ENCODE measurements at places on chromosomes 16 and 17. TPM values are rescaled to one million over a fixed set of nuclear protein-coding genes. Genes with fewer than 3 reads are reported as not detected.

The KRTAP2-2 gene
- total RNA-seq = not detected

The ZMYND15 gene
- 7.3 TPM for total RNA-seq

DNA sequence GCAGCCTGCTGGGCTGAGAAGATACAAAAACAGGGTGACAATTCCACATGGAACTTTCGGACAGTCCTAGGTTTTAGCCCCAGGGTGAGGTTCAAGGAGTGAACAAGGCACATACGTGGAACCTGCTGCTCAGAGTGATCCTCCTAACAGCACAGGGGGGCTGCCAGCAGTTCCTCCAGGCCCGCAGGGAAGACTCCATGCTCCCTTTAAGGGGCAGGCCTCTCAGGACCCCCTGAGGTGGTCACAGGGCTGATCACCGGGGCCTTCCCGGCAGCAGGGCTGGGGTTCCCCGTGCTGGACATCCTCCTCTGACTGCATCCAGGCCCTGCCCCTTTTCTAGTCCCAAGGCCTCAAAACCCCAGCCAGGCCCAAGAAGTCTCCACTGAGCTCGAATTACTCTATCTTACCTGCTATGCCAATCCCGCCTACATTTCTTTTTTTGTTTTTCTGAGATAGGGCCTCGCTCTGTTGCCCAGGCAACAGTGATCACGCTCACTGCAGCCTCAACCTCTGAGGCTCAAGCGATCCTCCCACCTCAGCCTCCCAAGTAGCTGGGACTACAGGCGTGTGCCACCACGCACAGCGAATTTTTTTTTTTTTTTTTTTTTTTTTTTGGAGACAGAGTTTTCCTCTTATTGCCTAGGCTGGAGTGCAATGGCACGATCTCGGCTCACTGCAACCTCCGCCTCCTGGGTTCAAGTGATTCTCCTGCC is 10.4 kb downstream of the CANT1 start:
- H3K4me1 ChIP-seq = peaks cover 33% of the 10 kb centered on the region
- no peak for DNase-seq
- H3K27ac ChIP-seq = peak overlapping the region; percentile 52
- H3K4me3 ChIP-seq = no peak overlapping the region
- H3K27me3 ChIP-seq = no peaks in the 10 kb centered on the region

DNA sequence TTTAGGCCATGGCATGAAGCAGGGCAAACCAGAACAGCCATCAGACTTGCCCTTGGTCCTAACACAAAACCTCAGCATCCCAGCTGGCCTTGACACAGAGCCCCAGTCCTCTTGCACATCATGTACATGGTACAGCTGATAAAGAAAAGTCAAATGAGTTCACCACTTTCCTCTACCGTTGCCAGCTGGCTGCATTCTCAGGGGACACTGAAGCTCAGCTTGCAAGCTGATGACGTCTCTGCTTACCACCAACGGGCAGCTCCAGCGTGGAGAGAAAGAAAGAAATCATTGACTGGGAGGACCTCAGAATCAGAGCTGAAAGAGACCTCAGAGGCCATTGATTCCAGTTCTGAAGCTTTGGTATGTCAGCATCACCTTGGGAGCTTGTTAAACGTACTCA is 80.7 kb upstream of the CES5A start:
- no peaks in the 10 kb centered on the region for H3K27me3 ChIP-seq
- DNase-seq = no peak
- H3K4me1 ChIP-seq = no peaks in the 10 kb centered on the region
- no peaks in the 10 kb centered on the region for H3K36me3 ChIP-seq

GRCh38 chr16:82432261-82432660 is 194.5 kb upstream of the CDH13 start:
- H3K27ac ChIP-seq = no peak overlapping the region
- H3K4me3 ChIP-seq = no peak overlapping the region
- no peaks in the 10 kb centered on the region for H3K36me3 ChIP-seq
- no peak for DNase-seq
- H3K4me1 ChIP-seq = no peaks in the 10 kb centered on the region
- H3K27me3 ChIP-seq = no peaks in the 10 kb centered on the region

- no peaks in the 10 kb centered on the region for H3K4me1 ChIP-seq
- H3K27me3 ChIP-seq = peaks cover 2% of the 10 kb centered on the region
- H3K4me3 ChIP-seq = no peak overlapping the region
- no peak overlapping the region for H3K27ac ChIP-seq
- no peak for DNase-seq
Observed at GRCh38 chr17:77933777-77934398, 24.6 kb upstream of the TNRC6C start.

DNA sequence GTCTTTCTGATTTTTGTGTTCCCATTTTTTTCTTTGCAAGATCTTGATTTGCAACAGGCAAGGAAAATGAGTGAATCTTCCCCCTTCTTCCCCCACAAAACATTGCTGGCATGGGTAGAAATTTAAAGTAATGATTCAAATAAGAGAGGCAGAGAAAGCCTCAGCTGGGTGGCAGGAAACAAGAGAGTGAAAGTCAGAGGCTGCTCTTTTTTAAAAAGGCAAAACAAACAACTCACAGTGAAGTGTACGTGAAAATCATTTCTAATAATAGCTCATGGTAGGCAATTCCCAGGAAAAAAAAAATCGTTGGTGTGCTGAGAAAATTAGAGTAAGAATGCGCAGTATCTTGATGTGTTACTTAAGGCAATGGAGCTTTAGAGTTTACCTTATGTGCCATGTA is 229.5 kb downstream of the FTO start:
- no peaks in the 10 kb centered on the region for H3K36me3 ChIP-seq
- H3K27me3 ChIP-seq = no peaks in the 10 kb centered on the region
- no peaks in the 10 kb centered on the region for H3K4me1 ChIP-seq
- H3K27ac ChIP-seq = no peak overlapping the region

GRCh38 chr16:1487395-1488053 is 1.2 kb downstream of the PTX4 start:
- no peak overlapping the region for H3K27ac ChIP-seq
- no peaks in the 10 kb centered on the region for H3K27me3 ChIP-seq
- H3K4me1 ChIP-seq = no peaks in the 10 kb centered on the region
- no peak overlapping the region for H3K4me3 ChIP-seq

Data from prostate gland (tissue), 2 donors.